Dermis microvascular lymphatic vessel endothelial cell (primary cell): ENCODE measurements at places on chromosomes 1 and 21. TPM values are rescaled to one million over a fixed set of nuclear protein-coding genes. Genes with fewer than 3 reads are reported as not detected.

TMEM269 gene
- total RNA-seq = under 0.01 TPM in 1 of 2 replicates, not detected in the other

ARID1A gene
- 7.3 and 15.2 TPM in 2 replicates for total RNA-seq

TARBP1 gene
- total RNA-seq = 14.2 and 14.4 TPM in 2 replicates

CELA3B gene
- 0.13 TPM in 1 of 2 replicates, not detected in the other for total RNA-seq

FCRL5 gene
- not detected in 2 replicates for total RNA-seq
